ENCODE measurements at places on chromosomes 11 and 22. TPM values are rescaled to one million over a fixed set of nuclear protein-coding genes. Genes with fewer than 3 reads are reported as not detected.

RAG2 gene
- polyA plus RNA-seq, result 0.84 TPM

CPT1A gene
- 1.7 TPM for polyA plus RNA-seq

MORC2 gene
- polyA plus RNA-seq, result 39.4 TPM

MOGAT2 gene
- polyA plus RNA-seq, result not detected

TEX12 gene
- not detected for polyA plus RNA-seq
